HT1080 (cell line): ENCODE measurements at places on chromosomes 5 and 9.

GRCh38 chr5:168027007-168027406, 264.4 kb upstream of the WWC1 start:
- DNase-seq, result no peak

DNA sequence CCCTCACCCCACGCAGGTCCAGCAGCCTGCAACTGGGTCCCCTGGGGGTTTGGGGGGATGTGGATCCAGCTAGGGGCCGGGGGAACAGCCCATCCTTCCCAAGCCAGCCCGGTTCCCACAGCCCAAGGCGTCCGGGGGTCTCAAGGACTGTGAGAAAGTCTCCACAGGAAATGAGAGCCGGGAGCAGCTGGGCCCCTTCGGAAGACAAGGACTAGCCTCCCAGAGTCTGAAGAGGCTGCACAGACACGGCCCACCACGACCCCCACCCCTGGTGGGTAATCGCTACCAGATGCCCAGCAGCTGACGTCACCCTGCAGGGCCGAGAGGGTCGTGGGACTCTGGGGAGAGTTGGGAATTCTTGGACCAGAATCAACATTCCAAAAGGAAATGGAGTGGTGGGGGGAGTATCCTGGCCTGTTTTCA, 10.5 kb downstream of the SH2D3C start:
- DNase-seq, result no peak

GRCh38 chr5:154593071-154593470, 115.0 kb upstream of the HAND1 start:
- DNase-seq, result no peak

GRCh38 chr5:73390972-73391371, 57.6 kb downstream of the FOXD1 start:
- no peak for DNase-seq

DNA sequence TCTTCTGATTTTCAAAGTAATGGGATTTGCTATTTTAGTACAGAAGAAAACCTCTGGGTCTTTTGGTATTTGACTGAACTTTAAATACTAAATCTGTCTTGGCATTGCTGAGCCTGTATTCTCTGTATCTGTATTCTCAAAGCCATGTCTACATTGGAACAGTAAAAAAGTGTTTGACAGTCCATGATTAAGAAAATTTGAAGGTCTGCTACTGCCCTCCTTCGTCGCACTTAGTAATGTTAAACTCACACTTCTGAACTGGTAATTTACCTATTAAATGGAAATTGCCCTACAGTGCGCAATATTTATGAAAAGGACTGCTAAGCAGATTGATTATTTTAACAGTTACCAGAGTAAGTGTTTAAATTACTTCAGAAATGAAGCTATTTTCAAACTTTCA, 165.7 kb upstream of the SMC2 start:
- DNase-seq, result no peak
